Right atrium auricular region (tissue), 2 donors: ENCODE measurements at places on chromosomes 7 and 10. TPM values are rescaled to one million over a fixed set of nuclear protein-coding genes. Genes with fewer than 3 reads are reported as not detected.

The TRIM24 gene
- 16.4 TPM for total RNA-seq

DNA sequence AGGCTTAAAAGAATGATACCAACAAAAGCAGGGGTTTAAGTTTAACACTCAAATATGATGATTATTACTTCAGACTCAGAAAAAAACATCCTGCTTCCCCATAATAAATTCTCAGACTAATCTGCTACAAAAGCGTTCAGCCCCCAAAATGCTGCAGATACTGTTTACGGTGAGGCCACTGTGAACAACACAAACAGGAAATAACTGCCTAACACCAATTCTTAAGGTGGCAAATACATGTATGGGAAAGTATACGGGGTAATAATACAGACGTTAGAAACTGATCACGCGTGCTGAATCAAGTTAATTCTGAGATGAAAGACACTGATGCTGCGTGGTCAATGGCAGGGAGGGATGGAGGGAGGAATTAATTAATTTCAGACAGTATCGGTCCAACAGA lies 62.0 kb upstream of the RHEB start:
- H3K36me3 ChIP-seq: peaks cover 7% of the 10 kb centered on the region
- H3K4me3 ChIP-seq: no peak overlapping the region
- H3K4me1 ChIP-seq: peaks cover 12% of the 10 kb centered on the region
- no peaks in the 10 kb centered on the region for H3K27me3 ChIP-seq

The PLAC9 gene
- 25.5 TPM for total RNA-seq

GRCh38 chr7:157224627-157225026 lies 85.9 kb downstream of the UBE3C start:
- peaks cover 40% of the 10 kb centered on the region for H3K36me3 ChIP-seq
- no peak for DNase-seq
- no peak overlapping the region for H3K4me3 ChIP-seq
- no peaks in the 10 kb centered on the region for H3K27me3 ChIP-seq
- no peaks in the 10 kb centered on the region for H3K4me1 ChIP-seq
- H3K27ac ChIP-seq: no peak overlapping the region

DNA sequence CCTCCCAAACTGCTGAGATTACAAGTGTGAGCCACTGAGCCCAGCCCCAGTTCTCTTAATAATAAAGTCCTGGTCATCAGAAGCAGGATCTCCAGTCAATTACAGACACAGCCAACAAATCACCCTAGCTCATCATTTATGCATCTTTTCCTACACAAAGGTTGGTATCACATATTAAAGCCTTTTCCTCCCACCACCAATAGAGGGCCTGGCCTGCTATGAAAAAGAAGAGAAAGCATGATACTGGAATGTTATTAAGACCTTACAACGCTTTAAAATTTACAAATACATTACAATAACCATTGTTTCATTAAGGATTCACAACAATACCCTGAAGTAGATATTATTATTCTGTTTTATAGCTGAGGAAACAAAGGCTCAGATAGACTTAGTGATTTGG lies 25.9 kb downstream of the VAX1 start:
- H3K36me3 ChIP-seq: no peaks in the 10 kb centered on the region
- no peaks in the 10 kb centered on the region for H3K27me3 ChIP-seq
- DNase-seq: no peak
- H3K4me3 ChIP-seq: no peak overlapping the region
- H3K27ac ChIP-seq: no peak overlapping the region

DNA sequence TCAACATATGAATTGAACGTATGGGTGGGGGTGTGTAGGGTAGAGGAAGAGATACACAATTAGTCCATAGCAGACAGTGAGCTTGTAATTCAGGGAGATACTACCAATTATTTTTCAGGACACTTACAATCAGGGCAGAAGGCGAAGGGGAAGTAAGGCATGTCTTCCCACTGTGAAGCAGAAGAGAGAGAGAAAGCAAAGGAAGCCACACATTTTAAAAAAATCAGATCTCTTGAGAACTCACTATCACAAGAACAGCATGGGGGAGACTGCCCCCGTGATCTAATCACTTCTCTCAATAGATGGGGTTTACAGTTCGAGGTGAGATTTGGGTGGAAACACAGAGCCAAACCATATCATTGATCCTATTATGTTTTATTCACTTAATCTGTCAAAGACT lies 116.4 kb upstream of the RPA3 start:
- no peak for DNase-seq
- H3K27me3 ChIP-seq: no peaks in the 10 kb centered on the region
- H3K4me1 ChIP-seq: no peaks in the 10 kb centered on the region
- H3K4me3 ChIP-seq: no peak overlapping the region

The ZNF853 gene
- 13.3 TPM for total RNA-seq

GRCh38 chr7:69603937-69604494 lies 5.7 kb downstream of the AUTS2 start:
- no peak for DNase-seq
- no peaks in the 10 kb centered on the region for H3K36me3 ChIP-seq
- no peak overlapping the region for H3K27ac ChIP-seq
- no peaks in the 10 kb centered on the region for H3K4me1 ChIP-seq
- H3K27me3 ChIP-seq: no peaks in the 10 kb centered on the region

GRCh38 chr10:48703531-48704122 lies 19.0 kb downstream of the WDFY4 start:
- no peak for DNase-seq
- no peaks in the 10 kb centered on the region for H3K36me3 ChIP-seq
- no peaks in the 10 kb centered on the region for H3K27me3 ChIP-seq

DNA sequence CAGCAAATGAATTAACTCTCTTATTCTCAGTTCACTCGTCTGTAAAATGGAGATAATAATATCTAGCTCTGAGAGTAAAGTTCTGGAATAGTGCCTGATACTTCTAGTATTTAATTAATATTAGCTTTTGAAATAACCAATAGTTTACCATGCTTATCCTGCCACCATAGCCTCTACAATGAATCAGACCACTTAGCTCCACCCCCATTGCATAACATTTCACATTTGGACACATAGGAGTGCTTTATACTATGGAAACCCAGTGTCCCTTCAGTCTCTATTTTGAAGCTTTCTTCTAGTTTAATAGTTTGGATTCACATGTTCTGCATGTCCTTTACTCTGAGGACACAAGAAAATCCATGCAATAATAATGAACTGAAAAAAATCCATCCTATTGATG lies 427.3 kb upstream of the C7orf33 start:
- no peaks in the 10 kb centered on the region for H3K4me1 ChIP-seq
- H3K4me3 ChIP-seq: no peak overlapping the region
- H3K36me3 ChIP-seq: no peaks in the 10 kb centered on the region
- H3K27ac ChIP-seq: no peak overlapping the region

DNA sequence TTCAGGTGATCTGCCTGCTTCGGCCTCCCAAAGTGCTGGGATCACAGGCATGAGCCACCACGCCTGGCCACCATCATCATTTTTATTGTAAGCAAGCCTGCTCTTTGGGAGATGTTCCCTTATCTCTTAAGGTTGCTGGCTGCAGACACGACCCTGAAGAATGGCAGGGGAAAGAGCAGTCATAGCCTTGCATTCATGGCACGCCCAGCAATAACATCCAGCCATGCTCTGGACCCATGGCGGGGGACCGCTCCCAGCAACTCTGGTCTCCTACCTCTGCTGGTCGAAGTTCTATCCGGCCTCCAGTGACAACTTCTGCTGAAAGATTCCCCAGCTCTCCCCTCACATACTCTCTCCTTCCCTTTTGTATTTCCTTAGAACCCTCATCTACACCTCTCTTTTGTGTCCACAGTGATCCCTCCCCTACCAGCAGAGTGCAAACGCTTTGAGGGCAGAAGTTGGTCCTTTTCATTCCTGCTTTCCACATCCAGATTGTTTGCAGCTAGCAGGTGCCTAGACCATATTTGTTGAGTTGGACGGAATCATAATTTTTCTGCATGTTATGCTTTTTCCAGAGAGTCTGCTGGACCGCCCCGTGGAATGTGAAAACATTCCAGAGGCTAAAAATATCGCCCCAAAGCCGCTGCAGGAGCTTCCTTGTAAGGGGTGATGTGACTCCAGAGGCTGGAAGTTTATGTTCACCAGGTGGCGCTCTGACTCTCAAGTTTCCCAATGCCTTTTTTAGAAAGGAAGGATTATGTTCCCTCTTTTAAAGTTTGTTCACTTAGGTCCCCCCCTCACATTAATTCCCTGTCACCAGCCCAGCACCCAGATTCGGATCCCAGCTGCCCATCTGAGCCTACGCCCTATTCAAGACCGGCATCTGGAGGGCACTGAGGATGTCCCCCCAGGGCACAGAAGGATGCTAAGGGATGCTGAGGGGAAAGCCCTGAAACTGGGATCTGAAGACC lies 4.3 kb upstream of the MARVELD1 start:
- peak; percentile 90 for DNase-seq
- H3K27ac ChIP-seq: peak overlapping the region; percentile 37
- H3K4me3 ChIP-seq: no peak overlapping the region
- no peaks in the 10 kb centered on the region for H3K36me3 ChIP-seq

The ELN gene
- total RNA-seq: 138 TPM

DNA sequence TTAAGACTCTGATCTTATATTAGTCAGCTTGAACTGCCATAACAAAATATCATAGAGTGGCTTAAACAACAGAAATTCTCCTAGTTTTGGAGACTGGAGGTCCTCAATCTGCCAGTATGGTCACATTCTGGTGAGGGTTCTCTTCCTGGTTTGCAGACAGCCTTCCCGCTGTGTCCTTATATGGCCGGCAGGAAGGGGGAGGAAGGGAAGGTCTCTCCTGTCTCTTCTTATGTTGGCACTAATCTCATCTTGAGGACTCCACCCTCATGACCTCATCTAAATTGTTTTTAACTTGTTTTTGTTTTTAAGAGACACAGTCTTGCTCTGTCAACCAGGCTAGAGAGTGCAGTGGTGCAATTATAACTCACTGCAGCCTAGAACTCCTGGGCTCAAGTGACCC lies 53.1 kb downstream of the VPS41 start:
- no peaks in the 10 kb centered on the region for H3K27me3 ChIP-seq
- H3K4me1 ChIP-seq: no peaks in the 10 kb centered on the region
- no peak for DNase-seq
- no peak overlapping the region for H3K4me3 ChIP-seq
- no peaks in the 10 kb centered on the region for H3K36me3 ChIP-seq

The RPP38 gene
- 12.3 TPM for total RNA-seq

GRCh38 chr7:157570531-157571200 lies 233.9 kb downstream of the DNAJB6 start:
- H3K4me1 ChIP-seq: no peaks in the 10 kb centered on the region
- no peak for DNase-seq
- no peaks in the 10 kb centered on the region for H3K27me3 ChIP-seq
- H3K4me3 ChIP-seq: no peak overlapping the region
- H3K36me3 ChIP-seq: no peaks in the 10 kb centered on the region

- no peak overlapping the region for H3K27ac ChIP-seq
- H3K36me3 ChIP-seq: peaks cover 70% of the 10 kb centered on the region
- H3K27me3 ChIP-seq: no peaks in the 10 kb centered on the region
Measured at GRCh38 chr10:5933909-5934546, 43.3 kb downstream of the IL15RA start.

GRCh38 chr7:25669961-25670841 lies 441.9 kb upstream of the NPVF start:
- peak; percentile 86 for DNase-seq
- no peak overlapping the region for H3K4me3 ChIP-seq
- peak overlapping the region; percentile 79 for H3K27ac ChIP-seq
- no peaks in the 10 kb centered on the region for H3K27me3 ChIP-seq
- H3K4me1 ChIP-seq: no peaks in the 10 kb centered on the region

GRCh38 chr7:29163854-29164253 lies 17.5 kb upstream of the CPVL start:
- no peaks in the 10 kb centered on the region for H3K27me3 ChIP-seq
- no peak overlapping the region for H3K4me3 ChIP-seq
- no peak for DNase-seq

- H3K4me3 ChIP-seq: no peak overlapping the region
- no peak overlapping the region for H3K27ac ChIP-seq
- no peaks in the 10 kb centered on the region for H3K27me3 ChIP-seq
Measured at GRCh38 chr10:127417031-127417430, 132.1 kb upstream of the NPS start.

DNA sequence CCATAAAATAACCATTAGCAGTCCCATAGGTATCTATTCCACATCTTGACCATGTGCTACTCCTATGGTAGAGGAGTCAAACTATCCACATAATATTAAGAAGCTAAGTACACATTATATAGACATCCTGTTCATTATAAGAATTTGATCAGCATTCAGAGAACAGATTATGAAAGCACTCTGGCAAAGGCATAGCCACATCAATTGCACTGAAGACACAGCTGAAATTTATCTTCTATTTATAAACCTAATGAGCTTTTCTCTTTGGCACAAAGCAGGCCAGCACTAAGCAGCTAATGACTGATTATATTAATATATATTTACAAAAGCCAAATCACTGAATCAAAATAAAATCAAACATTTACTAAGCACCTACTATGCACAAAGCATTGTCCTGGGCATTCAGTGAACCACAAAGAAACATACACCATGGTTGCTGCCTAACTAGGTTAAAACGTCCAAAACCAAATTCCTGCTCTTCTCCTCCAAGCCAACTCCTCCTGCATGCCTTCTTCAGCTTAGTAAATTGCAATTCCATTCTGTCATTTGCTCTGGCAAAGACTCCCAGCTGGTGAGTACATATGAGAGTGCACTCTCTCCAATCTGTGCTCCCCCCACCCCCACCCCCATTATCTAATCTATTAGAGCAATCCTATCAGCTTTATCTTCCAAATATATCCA lies 122.6 kb upstream of the ASAH2 start:
- peak overlapping the region; percentile 28 for H3K27ac ChIP-seq
- H3K27me3 ChIP-seq: no peaks in the 10 kb centered on the region
- H3K4me1 ChIP-seq: peaks cover 32% of the 10 kb centered on the region

GRCh38 chr7:131284702-131285419 lies 42.8 kb upstream of the MKLN1 start:
- H3K27me3 ChIP-seq: no peaks in the 10 kb centered on the region
- no peaks in the 10 kb centered on the region for H3K4me1 ChIP-seq
- H3K36me3 ChIP-seq: no peaks in the 10 kb centered on the region
- DNase-seq: peak; percentile 84

- no peak for DNase-seq
- H3K27me3 ChIP-seq: no peaks in the 10 kb centered on the region
- H3K36me3 ChIP-seq: no peaks in the 10 kb centered on the region
- no peak overlapping the region for H3K27ac ChIP-seq
- no peaks in the 10 kb centered on the region for H3K4me1 ChIP-seq
Measured at GRCh38 chr7:2166625-2167280, 66.0 kb downstream of the MAD1L1 start.

GRCh38 chr7:29102558-29103151 lies 43.7 kb downstream of the CPVL start:
- no peaks in the 10 kb centered on the region for H3K27me3 ChIP-seq
- H3K36me3 ChIP-seq: no peaks in the 10 kb centered on the region
- H3K4me1 ChIP-seq: no peaks in the 10 kb centered on the region
- DNase-seq: peak; percentile 80
- H3K4me3 ChIP-seq: no peak overlapping the region

DNA sequence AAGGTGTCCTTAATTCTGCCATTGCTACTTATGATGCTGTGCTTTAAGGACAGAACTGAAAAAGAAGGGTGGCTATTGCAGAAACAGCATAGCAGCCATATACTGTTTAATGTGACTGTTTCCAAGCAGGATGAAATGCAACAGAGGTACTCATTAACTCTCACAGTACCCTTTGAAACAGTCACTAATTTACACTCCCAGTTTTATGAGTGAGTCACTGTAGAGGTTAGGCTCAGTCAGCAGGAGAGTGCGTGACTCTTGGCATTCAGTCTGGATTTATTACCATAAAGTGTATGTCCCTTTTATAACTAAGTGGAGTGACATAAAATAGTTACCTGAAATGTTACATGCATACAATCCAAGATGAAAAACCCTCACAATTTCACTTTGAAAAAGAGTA lies 27.7 kb downstream of the ALDH18A1 start:
- no peaks in the 10 kb centered on the region for H3K27me3 ChIP-seq
- H3K4me1 ChIP-seq: no peaks in the 10 kb centered on the region
- no peak overlapping the region for H3K27ac ChIP-seq
- H3K4me3 ChIP-seq: no peak overlapping the region
- peaks cover 83% of the 10 kb centered on the region for H3K36me3 ChIP-seq
